Activated T-helper 2 cell treated with anti-CD3 and anti-CD28 coated beads, Interferon-gamma antibody, Interleukin-2, Interleukin-4, amounts not matched to agents 10 μg/mL and 5 μg/mL and 100 μg/mL, durations not matched to agents 14 hours and 24 hours and 36 hours (primary cell): ENCODE measurements at places on chromosomes 13 and 19. TPM values are rescaled to one million over a fixed set of nuclear protein-coding genes. Genes with fewer than 3 reads are reported as not detected.

GRCh38 chr19:50489461-50490011, 12.9 kb upstream of the GARIN5A start:
- H3K27ac ChIP-seq: no peak overlapping the region
- DNase-seq: no peak
- peaks cover 21% of the 10 kb centered on the region for H3K36me3 ChIP-seq
- H3K4me3 ChIP-seq: no peak overlapping the region

DNA sequence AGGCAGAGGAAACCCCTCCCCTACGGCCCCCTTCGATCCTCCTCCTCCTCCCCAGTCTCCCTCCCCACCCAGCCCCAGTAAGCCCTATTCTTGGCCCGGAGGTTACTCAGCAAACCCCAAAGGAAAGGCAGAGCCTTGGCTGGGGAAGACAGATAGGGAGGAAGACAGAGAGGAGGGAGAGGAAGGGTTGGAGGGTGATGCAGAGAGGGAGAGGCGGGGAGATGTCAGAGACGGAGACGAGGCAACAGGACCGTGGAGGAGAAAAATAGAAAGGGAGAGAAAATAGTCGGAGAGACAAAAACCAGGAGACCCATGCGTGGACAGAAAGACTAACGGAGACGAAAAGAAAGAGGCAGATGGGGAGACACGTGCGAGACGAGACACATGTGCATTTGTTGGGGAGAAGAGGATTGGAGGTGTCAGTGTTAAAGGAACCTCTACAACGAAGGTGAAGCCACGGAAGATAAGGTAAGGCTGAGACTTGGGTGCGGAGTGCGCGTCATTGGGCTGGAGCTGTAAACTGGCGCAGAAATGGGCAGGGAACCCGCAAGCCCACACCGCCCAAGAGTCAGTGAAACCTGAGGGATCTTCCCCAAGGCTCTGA, 2.9 kb downstream of the TGFB1 start:
- H3K4me3 ChIP-seq: peak overlapping the region; percentile 100
- peaks cover 63% of the 10 kb centered on the region for H3K36me3 ChIP-seq
- peaks cover 34% of the 10 kb centered on the region for H3K4me1 ChIP-seq
- DNase-seq: no peak
- no peaks in the 10 kb centered on the region for H3K27me3 ChIP-seq
- H3K27ac ChIP-seq: peak overlapping the region; percentile 81

PRKCG gene
- total RNA-seq: not detected in 2 replicates

- no peak overlapping the region for H3K27ac ChIP-seq
- no peak overlapping the region for H3K4me3 ChIP-seq
- no peak for DNase-seq
- H3K36me3 ChIP-seq: peaks cover 11% of the 10 kb centered on the region
- peaks cover 3% of the 10 kb centered on the region for H3K4me1 ChIP-seq
- no peaks in the 10 kb centered on the region for H3K27me3 ChIP-seq
These were observed 49.5 kb downstream of the KDM4B start for GRCh38 chr19:5018224-5019015.

DNA sequence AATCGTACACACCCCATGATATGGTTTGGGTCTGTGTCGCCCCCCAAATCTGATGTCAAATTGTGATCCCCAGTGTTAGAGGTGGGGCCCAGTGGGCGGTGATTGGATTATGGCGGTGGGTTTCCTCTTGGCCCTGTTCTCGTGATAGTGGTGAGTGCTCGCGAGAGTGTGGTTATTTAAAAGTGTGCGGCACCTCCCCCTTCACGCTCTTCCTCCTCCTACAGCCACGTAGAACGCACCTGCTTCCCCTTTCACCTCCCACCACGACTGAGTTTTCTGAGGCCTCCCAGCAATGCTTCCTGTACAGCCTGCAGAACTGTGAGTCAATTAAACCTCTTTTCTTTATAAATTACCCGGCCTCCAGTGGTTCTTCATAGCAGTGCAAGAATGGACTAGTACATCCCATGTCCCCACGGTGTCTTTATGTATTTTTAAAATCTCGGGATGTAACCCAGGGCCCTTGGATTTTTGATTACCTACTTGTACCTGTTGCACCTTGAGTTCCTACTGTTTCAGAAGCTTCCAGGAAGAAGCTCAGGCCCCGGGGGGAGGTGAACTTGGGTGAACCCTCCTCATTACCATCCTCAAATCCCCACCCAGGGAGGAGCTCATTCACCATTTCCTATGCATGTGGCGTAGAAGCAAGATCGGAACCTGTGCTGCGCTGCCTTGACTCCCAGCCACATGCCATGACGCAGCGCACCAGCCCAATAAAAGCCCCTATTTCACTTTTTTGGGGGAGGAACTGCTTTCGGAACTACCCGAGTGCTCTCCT, 52.4 kb downstream of the TEX29 start:
- H3K27me3 ChIP-seq: peaks cover 2% of the 10 kb centered on the region
- H3K27ac ChIP-seq: no peak overlapping the region
- H3K4me1 ChIP-seq: peaks cover 3% of the 10 kb centered on the region
- H3K4me3 ChIP-seq: no peak overlapping the region
- peak; percentile 1 for DNase-seq

- no peaks in the 10 kb centered on the region for H3K27me3 ChIP-seq
- H3K27ac ChIP-seq: no peak overlapping the region
- no peak overlapping the region for H3K4me3 ChIP-seq
- no peaks in the 10 kb centered on the region for H3K4me1 ChIP-seq
- DNase-seq: no peak
- H3K36me3 ChIP-seq: no peaks in the 10 kb centered on the region
These were observed 379.7 kb downstream of the OLFM4 start for GRCh38 chr13:53408306-53408705.

GRCh38 chr19:44212866-44213346, 574 bp downstream of the ZNF227 start:
- H3K36me3 ChIP-seq: peaks cover 47% of the 10 kb centered on the region
- DNase-seq: no peak
- H3K27me3 ChIP-seq: no peaks in the 10 kb centered on the region
- peaks cover 12% of the 10 kb centered on the region for H3K4me1 ChIP-seq
- H3K4me3 ChIP-seq: peak overlapping the region; percentile 92

CEACAM8 gene
- total RNA-seq: not detected in 2 replicates

GRCh38 chr13:34230271-34230670, 412.3 kb downstream of the RFC3 start:
- no peak overlapping the region for H3K27ac ChIP-seq
- no peak overlapping the region for H3K4me3 ChIP-seq
- no peaks in the 10 kb centered on the region for H3K36me3 ChIP-seq
- no peaks in the 10 kb centered on the region for H3K27me3 ChIP-seq

GRCh38 chr19:23318143-23318542, 67.9 kb upstream of the ZNF724 start:
- H3K36me3 ChIP-seq: no peaks in the 10 kb centered on the region
- no peak overlapping the region for H3K4me3 ChIP-seq
- no peaks in the 10 kb centered on the region for H3K4me1 ChIP-seq
- H3K27me3 ChIP-seq: no peaks in the 10 kb centered on the region
- no peak for DNase-seq

C1QTNF9B gene
- not detected in 2 replicates for total RNA-seq

DNA sequence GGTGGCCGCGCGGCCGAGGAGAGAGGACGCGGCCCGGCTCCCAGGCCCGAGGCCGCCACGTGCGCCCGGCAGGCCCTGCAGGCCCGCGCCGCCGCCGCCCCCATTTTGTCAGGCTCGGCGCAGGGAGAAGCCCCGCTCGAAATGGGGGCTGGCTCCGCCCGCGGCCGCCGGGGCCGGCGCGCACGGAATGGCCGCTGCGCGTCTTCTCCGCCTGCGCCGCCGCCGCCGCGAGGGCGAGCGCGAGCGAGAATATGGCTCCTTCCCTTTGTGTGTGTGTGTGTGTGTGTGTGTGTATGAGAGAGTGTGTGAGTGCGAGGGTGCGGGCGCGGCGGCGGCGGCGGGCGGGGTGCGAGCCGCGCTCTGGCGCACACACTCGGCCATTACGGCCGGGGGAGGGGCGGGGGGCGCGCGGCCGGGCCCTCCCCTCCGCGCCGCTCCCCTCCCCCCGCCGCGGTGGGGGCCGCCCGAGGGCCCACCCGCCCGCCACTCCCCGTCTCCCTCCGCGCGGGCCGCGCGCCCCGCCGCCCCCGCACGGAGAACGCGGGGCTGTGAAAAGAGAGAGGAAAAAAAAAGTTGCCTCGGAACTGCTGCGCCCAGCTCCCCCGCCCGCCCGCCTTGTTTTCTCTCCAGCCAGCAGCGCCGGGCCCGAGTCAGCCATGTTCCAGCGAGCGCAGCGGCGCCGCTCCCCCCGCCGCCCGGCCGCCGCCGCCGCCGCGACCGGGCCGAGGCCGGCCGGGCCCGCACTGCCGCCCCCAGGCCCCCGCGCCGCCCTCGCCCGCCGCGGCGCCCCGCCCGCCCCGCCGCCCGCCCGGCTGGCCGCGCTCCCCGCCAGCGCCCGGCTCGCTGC, 1.0 kb downstream of the HMGB1 start:
- peak; percentile 68 for DNase-seq
- peaks cover 26% of the 10 kb centered on the region for H3K4me1 ChIP-seq
- peak overlapping the region; percentile 97 for H3K27ac ChIP-seq

- peaks cover 19% of the 10 kb centered on the region for H3K36me3 ChIP-seq
- H3K27me3 ChIP-seq: no peaks in the 10 kb centered on the region
- H3K4me3 ChIP-seq: peak overlapping the region; percentile 84
- H3K27ac ChIP-seq: peak overlapping the region; percentile 93
- peaks cover 15% of the 10 kb centered on the region for H3K4me1 ChIP-seq
These were observed 454 bp downstream of the TIMM44 start for GRCh38 chr19:7942981-7943443.

DNA sequence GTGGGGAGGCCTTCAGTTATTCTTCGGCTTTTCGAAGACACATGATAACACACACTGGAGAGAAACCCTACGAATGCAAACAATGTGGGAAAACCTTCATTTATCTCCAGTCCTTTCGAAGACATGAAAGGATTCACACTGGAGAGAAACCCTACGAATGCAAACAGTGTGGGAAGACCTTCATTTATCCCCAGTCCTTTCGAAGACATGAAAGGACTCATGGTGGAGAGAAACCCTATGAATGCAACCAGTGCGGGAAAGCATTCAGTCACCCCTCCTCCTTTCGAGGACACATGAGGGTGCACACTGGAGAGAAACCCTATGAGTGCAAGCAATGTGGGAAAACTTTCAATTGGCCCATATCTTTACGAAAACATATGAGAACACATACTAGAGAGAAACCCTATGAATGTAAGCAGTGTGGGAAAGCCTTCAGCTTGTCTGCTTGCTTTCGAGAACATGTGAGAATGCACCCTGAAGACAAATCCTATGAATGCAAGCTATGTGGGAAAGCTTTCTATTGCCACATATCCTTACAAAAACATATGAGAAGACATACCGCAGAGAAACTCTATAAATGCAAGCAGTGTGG, 11.8 kb downstream of the ZNF555 start:
- no peak overlapping the region for H3K27ac ChIP-seq
- H3K36me3 ChIP-seq: peaks cover 45% of the 10 kb centered on the region
- no peak for DNase-seq
- H3K27me3 ChIP-seq: no peaks in the 10 kb centered on the region

DNA sequence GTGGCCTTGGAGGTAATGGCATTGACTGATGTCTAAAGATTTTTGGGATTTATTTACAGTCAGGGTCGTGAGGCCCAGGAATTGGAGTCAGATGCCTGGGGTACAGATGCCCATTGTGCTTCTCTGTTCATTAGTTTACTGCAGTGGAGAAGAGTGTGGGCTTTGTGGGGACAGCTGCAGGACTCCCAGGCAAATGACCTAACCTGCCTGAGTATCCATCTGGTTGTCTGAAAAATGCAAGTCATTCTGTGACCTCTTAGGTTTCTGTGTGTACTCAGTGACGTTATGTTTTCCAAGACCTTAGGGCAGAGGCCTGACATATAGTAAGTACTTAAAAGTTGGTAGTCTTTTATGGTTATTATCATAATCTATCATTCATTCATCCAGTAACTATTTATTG, 60.5 kb downstream of the SPATA13 start:
- H3K4me3 ChIP-seq: no peak overlapping the region
- H3K4me1 ChIP-seq: peaks cover 39% of the 10 kb centered on the region
- H3K36me3 ChIP-seq: no peaks in the 10 kb centered on the region
- H3K27ac ChIP-seq: no peak overlapping the region
- no peaks in the 10 kb centered on the region for H3K27me3 ChIP-seq

FAM216B gene
- not detected in 2 replicates for total RNA-seq

DNA sequence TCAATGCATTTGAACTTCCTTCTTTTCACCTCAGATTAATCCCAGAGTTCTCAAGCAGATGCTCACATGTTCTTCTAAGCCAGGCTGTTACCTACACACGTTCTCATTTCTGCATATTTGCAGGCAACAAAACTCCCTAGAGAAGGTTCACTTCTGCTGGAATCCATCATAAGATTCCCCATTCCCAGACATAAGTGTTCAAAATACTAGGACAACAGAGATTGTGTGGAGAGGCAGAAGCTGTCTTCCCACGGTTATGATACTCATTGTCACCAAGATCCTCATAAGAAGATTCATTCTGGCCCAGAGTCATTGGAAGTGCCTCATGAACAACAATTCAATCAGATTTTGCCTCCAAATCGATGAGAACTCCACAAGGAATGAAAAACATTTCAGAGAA, 931.6 kb upstream of the MIR17HG start:
- no peaks in the 10 kb centered on the region for H3K27me3 ChIP-seq
- no peak for DNase-seq
- H3K4me1 ChIP-seq: no peaks in the 10 kb centered on the region
- H3K36me3 ChIP-seq: no peaks in the 10 kb centered on the region
